PC-3 (cell line): ENCODE measurements at places on chromosomes 11 and 22. TPM values are rescaled to one million over a fixed set of nuclear protein-coding genes. Genes with fewer than 3 reads are reported as not detected.
A peak's percentile ranks its signal among the peaks of the same experiment; 100 is the strongest.

OR4A16 gene
- not detected in 2 replicates for total RNA-seq

GRCh38 chr22:48920776-48921241 is 906.9 kb downstream of the BRD1 start:
- DNase-seq: no peak

DNA sequence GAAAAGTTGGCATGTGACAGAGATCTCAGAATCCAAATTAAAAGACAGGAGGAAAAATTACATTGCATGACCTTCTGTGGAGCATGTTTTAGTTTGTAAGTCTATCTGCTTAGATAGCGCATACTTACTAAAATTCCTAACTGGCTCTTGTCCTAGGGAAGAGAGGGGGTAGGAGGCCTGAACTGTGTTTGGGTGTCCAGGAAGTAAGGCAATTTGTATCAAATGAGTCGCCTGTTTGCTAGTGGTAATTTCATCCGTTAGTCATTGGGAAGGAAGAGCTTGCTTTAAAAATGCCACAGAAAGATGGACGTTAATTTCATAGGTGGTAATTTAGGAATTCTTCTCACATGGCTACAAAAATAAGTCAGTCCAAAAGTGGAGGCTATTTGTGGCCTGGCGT is 18.5 kb downstream of the GRK3 start:
- DNase-seq: no peak

ZP1 gene
- not detected in 2 replicates for total RNA-seq

CHRM1 gene
- not detected in 2 replicates for total RNA-seq

MPPED1 gene
- not detected in 2 replicates for total RNA-seq

DNA sequence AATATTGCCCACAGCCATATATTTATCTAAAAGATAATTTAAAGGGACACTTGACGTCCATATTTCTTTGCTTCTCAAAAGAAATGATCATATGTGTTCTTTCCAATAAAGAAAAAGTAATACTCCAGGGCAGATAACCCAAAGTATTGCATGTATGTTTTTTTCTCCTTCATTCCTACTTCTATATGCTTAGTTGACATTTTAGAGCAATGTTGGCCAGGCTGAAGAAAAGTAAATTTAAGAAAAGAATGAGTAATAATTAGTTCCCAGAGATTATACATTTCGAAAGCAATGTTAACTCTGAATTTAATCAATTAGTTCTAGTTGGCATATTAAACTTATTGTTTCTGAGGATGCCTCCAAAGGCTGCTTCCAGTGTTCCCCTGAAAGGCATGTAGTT is 48.2 kb downstream of the DNAJC24 start:
- DNase-seq: no peak

DNA sequence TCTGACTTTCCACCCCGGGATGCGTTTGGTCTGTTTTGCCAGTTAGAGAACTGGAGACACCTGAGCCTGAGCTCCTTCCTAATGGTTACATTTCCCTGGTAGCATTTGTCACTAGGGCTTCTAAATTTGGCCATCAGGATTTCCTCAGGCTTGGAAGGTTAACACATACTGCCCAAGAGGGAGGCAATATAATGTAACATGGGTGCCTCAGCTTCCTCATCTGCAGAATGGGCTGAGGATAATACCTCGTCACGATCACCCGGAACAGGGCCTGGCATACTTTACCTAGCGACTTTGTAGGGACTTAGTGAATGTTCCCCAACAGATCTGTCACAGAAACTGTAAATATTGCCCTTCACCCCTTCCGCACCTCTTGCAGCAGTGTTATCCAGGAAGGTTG is 11.3 kb downstream of the IL17RA start:
- no peak for DNase-seq

OR52N4 gene
- total RNA-seq: not detected in 2 replicates

GRCh38 chr11:62540804-62541701 is 5.6 kb downstream of the AHNAK start:
- DNase-seq: no peak

STK33 gene
- total RNA-seq: not detected in 2 replicates

DNA sequence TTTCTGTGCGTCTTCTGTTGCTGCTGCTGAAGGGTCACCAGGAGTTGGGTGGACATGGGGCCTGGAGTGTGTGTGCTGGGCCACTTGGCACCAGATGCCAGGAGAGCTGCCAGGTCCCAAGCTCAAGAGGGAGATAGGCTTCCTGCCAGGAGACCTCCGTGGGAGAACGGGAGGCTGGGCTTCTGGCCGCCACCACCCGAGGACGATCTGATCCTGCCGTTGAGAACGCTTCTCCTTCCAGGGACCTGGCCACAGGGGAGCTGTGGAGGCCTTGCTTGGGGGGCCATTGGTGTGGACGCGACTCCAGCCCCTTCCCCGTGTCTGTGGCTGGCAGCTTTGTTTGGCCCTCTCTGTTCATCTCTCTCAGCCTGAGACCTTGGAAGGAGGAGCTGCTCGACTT is 2.4 kb downstream of the BRSK2 start:
- DNase-seq: no peak

- DNase-seq: no peak
Measured at GRCh38 chr11:44787981-44788380, 61.2 kb downstream of the TSPAN18 start.

SERPING1 gene
- total RNA-seq: not detected in 2 replicates

- no peak for DNase-seq
Measured at GRCh38 chr22:23790819-23791737, 4.3 kb downstream of the SMARCB1 start.

DNA sequence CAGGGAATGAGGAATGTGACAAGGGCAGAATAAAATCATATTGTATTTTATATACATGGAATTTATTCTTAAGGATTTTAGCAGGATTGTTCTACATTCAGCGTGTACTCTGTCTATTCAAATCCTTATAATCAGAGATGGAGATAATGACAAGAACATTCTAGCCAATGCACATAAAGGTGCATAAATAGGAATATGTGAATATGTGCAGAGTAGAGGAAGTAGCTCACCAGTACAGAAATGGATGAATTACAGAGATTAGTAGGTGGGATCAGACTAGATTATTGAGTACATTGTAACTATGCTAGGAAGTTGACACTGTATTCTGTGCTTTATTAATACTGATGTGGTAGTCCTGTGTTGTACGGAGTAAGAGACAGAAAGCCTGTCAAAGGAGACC is 1308.8 kb downstream of the FAM181B start:
- DNase-seq: no peak

DNA sequence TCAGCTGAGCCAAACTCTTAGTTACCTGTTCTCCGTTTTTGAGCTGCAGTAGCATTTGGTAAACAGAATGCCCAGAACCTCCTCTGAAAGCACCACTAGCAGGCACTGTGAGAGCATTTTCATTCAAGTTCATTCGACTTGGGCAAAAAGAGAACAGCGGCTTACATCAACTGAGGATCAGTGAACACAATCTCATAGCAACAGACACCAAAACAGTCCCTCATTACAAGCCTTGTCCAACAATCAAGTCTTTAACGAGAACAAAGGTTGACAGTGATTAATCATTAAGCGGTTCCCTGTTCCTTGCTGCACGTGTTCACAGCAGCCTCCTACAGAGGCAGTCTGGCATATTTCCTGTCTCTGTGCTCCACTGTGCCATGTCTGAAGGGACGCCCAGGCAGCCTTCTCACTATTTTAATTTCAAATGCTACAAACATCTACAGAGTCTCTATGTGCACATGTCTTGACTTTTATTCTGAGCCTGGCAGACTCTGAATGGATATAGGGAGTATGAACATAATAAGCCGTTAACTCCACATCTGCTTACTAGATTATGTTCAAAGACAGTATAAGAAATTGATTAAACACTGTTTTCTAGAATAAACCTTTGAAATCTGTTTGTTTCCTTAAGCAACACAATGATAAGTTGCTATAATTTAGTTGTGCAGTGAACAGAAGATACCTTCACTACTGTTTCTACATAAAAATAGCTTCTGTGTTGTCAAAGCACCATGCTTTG is 88.3 kb upstream of the MTMR2 start:
- peak; percentile 58 for DNase-seq

GRCh38 chr22:48953103-48953720 is 874.5 kb downstream of the BRD1 start:
- DNase-seq: no peak

GRCh38 chr11:109037856-109038780 is 373.2 kb downstream of the DDX10 start:
- peak; percentile 36 for DNase-seq

DNA sequence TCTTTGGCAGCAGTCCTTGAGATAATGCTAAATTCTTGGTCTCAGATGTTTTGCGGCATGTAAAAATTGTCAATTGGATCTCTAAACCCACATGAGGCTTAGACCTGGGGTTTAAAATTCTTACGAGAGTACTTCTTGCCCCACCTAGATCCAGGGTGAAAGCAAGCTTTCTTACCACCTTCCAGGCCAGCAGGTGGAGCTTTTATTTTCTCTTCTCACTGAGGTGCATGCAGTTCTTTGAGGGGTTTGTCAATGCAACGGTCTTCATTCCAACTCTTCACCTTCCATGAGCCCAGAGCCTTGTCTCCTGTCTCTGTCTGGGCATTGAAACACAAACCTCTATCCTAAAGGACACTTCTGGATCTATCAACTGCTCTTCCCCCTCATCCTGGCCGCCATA is 154.1 kb downstream of the MYO18B start:
- DNase-seq: no peak

MISFA gene
- 0.36 TPM in 1 of 2 replicates, not detected in the other for total RNA-seq

MMP11 gene
- 2.4 and 5.9 TPM in 2 replicates for total RNA-seq

RIBC2 gene
- total RNA-seq: 2.7 and 4.5 TPM in 2 replicates

AASDHPPT gene
- 27.7 and 44.2 TPM in 2 replicates for total RNA-seq

AGBL2 gene
- 1.8 TPM in 1 of 2 replicates, not detected in the other for total RNA-seq

CCDC73 gene
- total RNA-seq: 0.04 TPM in 1 of 2 replicates, not detected in the other

GRCh38 chr11:86067851-86068137 is 1.1 kb downstream of the PICALM start:
- DNase-seq: no peak

GRCh38 chr11:7160814-7161489 is 72.2 kb downstream of the RBMXL2 start:
- DNase-seq: no peak

ENDOD1 gene
- 28.5 and 32.1 TPM in 2 replicates for total RNA-seq

KCNQ1 gene
- 0.40 and 3.0 TPM in 2 replicates for total RNA-seq

ST3GAL4 gene
- total RNA-seq: 126 and 148 TPM in 2 replicates

CRYBA4 gene
- not detected in 2 replicates for total RNA-seq

RFPL3 gene
- total RNA-seq: not detected in 2 replicates

DNA sequence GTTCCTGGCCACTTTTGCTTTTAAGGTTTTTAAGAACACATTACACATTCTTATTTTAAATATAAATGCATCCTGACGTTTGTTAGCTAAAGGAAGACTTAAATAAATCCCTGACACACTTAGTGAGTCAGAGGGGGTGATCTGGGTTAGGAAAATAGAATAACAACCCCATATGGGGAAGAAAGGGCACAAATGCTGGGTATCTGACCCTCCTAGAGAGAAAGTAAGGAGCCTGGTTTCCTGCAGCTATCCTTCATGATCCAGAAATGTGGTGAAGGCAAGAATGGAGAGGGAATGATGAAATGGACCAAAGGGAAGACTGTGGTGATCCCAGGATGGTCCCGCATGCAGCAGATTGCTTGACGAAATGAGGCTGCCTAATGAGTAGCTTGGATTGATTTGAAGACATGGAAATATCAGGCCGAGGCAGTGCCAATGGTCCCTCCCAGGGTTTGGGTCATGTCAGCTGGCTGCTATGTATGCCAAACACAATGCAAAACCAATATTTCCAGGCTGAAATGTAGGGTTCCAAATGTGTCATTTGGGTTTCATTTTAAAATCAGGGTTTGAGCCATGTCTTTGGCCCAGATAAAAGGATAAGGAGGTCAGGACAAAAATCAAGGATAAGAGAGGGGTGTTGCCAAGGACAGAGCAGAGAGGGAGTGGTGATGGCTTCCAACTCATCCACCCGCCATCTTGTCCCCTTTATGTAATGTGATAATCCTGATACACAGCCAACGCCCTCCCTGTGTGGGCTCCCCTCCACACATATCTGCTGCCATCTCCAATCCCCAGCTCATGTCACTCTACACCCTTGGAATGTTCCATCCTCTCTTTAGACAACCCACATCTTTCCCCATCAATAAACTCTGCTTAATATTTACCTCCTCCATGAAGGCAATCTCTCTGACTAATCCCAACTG is 135.1 kb upstream of the PITPNB start:
- DNase-seq: peak; percentile 6

MUC15 gene
- total RNA-seq: not detected in 2 replicates

NEFH gene
- total RNA-seq: 0.29 TPM in 1 of 2 replicates, not detected in the other
